Cerebellum (tissue), 4 donors: ENCODE measurements at places on chromosomes 3 and 15.
A peak's percentile ranks its signal among the peaks of the same experiment; 100 is the strongest.

DNA sequence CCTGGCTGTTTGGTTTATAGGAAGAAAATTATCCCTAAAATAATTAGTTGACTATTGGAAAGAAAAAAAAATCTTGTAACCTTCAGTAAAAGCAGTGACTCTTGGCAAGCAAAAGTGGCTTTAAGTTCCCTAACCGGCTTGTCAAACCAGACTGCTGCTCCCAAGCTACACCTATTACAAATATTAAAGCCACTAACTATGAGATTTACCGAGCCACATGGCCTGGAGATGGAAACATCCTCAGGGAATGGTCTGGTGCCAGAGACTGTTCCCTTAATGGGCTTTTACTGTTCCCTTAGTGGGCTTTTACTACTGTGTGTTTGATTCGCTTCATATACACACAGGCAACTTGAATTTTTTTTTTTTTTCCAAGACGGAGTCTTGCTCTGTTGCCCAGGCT, 35.9 kb upstream of the ZNF774 start:
- DNase-seq, result no peak

DNA sequence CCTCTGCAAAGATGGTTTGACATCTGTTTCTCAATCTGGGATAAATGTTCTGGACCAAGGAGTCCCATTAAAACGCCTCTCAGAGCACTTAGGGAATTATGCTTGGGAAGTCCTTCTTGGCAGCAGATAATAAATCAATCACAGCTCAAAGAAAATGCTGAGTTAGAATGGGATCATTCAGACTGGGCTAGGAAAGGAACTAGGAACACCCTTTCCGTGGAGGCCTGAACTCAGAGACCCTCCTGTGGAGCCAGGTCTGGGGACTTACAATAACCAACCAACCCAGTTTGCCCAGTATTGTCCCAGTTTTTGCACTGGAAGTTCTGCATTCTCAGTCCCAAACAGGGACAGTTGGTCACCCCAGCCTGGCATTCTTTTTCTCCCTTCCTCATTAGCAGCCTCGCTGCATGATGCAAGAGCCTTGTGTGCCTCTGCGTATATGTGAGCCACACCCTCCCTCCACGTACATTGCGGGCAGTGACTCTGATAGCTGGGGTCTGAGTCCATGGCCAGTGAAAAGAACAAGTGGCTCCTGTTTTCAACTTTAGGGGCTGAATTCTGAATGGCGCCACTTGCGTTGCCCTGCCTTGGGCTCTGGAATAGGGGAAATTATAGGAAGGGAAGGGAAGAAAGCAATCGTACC, 88.7 kb downstream of the SEMA5B start:
- no peak for DNase-seq

GRCh38 chr15:90036343-90036742, 35.2 kb downstream of the ZNF710 start:
- peak; percentile 55 for DNase-seq

GRCh38 chr3:185693985-185694653, 108.0 kb downstream of the SENP2 start:
- DNase-seq, result no peak

GRCh38 chr3:186782542-186783057, 777 bp upstream of the EIF4A2 start:
- peak; percentile 16 for DNase-seq

DNA sequence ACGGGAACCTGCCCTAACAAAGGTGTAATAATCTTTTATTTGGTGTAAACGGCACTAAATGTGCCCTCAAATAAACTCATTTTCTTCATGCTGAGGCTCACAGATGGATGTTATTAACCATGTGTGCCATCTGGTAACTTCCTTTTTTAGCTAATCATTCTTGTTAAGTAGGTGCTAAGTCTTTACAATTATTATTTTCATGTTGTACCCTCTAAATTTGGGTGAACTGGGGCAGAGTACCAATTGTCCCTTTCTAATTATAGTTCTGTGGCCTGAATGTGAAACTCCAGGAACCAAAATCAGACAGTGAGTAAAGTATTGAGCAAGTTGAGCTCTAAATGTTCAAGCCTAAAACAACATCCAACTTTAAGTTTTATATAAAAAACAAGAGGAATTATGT, 220.7 kb upstream of the CADM2 start:
- DNase-seq, result peak; percentile 10

- no peak for DNase-seq
Measured at GRCh38 chr3:102006812-102007485, 157.6 kb downstream of the NFKBIZ start.

DNA sequence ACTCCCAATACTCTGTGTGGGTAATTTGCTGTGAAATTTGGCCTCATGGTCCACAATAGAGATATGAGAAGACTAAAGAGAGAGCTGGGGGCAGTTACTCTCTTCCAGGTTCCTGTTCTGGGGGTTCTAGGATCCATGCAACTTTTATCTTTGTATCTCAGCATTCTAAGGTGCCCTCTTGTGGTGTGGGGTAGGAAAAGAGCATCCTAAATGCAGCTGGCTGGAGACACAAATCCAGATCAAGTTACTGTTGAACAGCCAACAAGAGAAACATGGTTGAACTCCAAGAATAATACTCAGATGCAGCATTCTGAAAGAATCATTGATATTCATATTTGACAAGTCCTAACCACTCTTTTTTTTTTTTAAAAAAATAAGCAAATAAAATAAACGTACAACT, 238.2 kb downstream of the GREM1 start:
- DNase-seq, result no peak

DNA sequence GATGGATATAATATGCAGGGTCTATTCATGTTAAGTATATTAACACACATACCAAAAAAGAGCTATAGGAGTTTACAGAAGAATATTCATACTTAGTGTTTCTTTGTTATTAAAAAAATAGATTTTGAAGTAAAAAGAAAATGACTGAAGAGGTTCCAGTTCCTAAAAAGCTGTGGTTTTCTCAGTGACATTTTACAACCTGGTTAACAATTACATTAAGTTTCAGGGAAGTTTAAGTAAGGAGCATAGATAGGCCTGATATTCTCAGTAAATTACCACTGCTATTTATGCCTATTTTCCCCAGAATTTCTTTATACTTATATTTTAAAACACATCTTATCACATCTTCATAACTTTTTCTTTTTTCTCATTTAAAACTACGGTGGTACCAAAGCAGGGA, 43.6 kb upstream of the SPTSSB start:
- DNase-seq, result no peak

GRCh38 chr3:11322931-11323330, 50.7 kb downstream of the ATG7 start:
- DNase-seq, result no peak

DNA sequence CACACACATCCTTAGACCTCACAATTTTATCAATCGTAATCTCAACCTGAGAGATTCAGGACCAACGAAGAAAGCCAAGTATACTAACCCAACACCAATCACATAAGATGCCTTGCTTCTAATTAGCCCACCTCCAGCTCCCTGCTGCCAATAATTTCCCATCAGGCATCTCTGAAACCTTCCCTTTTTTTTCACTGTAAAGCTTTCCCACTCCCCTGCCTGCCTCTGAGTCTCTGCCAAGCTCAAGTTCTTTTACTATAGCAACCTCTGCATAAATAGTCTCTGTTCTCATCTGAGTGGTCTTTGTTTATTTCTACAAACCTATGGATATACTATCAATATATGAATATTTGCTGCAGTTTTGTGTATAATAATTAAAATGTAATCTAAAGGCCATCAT, 86.5 kb downstream of the PIK3CB start:
- DNase-seq, result no peak

GRCh38 chr3:172855037-172855436, 104.5 kb downstream of the ECT2 start:
- DNase-seq, result no peak

DNA sequence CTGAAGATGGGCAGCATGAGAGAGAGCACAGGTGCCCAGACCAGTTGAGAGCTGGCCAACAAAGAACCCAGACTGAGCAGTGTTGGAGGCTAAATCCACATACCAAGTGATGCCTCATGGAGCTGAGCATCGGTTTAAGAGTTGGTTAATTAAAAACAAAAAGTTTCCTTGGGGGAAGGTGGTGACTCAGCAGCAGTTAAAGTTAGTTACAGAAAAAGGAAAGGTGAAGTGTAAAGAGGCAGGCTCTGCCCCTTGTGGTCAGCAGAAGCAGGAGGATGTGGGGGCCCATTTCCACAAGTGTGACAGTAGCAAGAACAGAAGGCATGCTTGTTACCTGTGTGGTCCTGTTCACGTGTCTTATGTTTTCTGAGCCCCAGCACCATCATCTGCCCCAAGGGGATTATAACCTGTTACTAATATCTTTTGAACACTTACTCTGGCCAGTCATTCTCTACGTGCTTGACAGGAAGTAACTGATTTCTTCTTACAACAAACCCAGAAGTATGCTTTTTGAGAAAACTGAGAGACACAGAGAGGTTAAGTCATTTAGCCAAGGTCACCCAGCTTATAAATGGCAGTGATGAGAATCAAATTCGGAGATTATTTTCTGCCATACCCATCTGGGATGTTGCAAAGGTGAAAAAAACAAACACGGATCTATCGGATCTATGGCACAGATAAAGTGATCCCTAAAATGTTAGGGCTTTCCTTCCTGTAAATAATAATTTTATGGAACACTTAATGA, 91.0 kb downstream of the EPHB1 start:
- no peak for DNase-seq

DNA sequence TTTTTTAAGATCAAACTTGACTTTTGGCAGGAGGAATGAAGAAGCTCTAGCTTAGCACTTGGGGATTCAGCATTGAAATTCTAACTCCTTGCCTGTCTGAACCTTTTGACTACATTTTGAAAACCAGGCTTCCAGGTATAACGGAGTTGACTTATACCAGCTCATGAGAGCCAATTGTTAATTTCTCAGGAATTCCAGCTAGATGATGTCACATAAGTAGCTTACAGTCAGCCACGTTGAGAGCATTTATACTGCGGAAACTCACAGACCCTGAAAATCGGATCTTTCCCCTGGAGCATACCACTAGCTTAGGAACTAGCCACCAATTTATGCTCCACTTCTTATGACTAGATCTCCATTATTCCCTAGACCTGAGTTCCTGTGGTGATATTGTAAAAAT, 321.4 kb upstream of the DPH6 start:
- DNase-seq, result no peak

GRCh38 chr15:32878869-32879805, 161.3 kb downstream of the GREM1 start:
- DNase-seq, result no peak

DNA sequence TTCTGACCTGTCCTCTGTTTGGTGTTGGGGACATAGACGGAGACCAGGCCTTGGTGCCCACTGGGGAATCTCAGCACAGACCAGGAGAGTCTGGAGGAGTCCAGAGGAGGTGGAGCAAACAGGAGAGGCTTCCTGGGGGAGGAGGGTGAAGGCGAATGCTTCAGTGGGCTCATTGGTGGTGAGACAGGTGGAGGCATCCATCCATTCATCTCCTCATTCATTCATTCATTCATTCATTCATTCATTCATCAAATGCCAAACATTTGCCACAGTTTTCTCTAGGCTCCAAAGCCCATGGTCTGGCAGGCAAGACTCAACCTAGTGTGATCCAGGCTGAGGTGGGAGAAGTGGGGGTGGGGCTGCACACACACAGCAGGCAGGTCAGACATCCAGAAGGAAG, 7.9 kb upstream of the LINGO1 start:
- no peak for DNase-seq

GRCh38 chr3:55854494-55854893, 367.4 kb upstream of the WNT5A start:
- DNase-seq, result no peak

- DNase-seq, result peak; percentile 1
Measured at GRCh38 chr3:94990952-94991705, 928.3 kb downstream of the NSUN3 start.

GRCh38 chr15:90882781-90883525, 1.4 kb upstream of the FES start:
- no peak for DNase-seq

DNA sequence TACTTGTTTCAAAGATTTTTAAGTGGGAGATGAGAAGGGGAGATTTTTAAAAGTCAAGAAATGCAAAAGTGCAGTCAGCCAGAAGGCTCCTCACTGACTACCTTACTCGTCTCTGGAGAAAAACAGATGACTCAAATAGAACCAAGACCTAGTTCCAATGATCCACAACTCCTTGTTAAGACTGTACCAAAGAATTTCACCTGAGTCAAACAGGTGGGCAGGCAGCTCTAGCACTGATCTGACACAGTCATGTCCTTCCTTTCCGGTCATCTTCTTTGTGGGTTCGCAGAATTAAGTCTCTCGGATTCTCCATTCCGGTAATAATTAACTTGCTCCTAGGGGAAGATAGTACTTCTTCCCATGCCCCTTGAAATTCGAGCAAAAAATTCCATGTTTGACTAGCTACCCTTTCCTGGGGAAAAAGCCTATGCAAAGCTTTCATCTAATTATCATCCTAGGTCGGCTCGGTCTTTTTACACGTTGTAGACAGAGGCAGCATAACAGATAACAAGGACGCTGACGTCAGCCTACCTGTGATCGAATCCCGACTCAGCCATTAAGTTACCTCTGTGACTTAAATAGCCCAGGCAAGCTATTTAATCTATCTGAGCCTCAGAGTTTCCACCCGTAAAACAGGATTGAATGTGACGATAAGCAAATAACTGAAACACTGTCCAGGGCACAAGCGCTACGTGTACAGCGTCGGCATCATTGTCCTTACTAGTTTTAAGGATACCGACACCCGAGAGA, 758 bp downstream of the SELENOK start:
- peak; percentile 20 for DNase-seq

GRCh38 chr15:81562986-81563385, 189.0 kb upstream of the TMC3 start:
- DNase-seq, result no peak

GRCh38 chr3:42700366-42701288, 2.0 kb downstream of the HHATL start:
- no peak for DNase-seq

DNA sequence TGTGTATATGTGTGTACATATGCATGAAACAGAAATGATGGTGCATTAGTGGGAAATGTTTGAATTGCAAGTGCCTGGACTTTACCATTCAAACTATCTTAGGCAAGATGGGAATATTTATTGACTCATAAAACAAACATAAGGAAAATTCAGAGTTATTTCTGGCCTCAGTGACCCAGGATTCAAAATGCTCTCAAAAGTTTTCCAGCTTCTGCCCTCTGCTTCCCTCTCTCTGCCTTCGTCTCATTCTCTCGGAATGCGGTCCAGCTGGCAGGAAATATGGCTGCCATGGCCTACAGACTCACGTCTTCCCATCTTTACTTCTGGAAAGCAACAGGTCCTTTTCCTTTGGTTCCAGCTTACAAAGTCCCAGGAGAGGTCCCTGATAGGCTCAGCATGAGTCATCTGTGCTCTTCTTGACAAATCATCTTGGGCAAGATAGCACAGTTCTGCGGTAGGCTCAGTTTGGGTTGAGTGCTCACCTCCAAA, 8.7 kb upstream of the ZNF774 start:
- no peak for DNase-seq
